Adrenal gland (tissue), 19 donors: ENCODE measurements at places on chromosomes 4 and X. TPM values are rescaled to one million over a fixed set of nuclear protein-coding genes. Genes with fewer than 3 reads are reported as not detected.

GPRASP3 gene
- total RNA-seq, result 4.0 TPM

MAML3 gene
- 9.5 TPM for total RNA-seq

MAGEB3 gene
- total RNA-seq, result not detected

KLHL13 gene
- total RNA-seq, result 7.8 TPM

SERPINA7 gene
- not detected for total RNA-seq

GABRQ gene
- 3.3 TPM for total RNA-seq

KLF8 gene
- total RNA-seq, result 6.6 TPM

C1GALT1C1 gene
- 57.7 TPM for total RNA-seq

DNA sequence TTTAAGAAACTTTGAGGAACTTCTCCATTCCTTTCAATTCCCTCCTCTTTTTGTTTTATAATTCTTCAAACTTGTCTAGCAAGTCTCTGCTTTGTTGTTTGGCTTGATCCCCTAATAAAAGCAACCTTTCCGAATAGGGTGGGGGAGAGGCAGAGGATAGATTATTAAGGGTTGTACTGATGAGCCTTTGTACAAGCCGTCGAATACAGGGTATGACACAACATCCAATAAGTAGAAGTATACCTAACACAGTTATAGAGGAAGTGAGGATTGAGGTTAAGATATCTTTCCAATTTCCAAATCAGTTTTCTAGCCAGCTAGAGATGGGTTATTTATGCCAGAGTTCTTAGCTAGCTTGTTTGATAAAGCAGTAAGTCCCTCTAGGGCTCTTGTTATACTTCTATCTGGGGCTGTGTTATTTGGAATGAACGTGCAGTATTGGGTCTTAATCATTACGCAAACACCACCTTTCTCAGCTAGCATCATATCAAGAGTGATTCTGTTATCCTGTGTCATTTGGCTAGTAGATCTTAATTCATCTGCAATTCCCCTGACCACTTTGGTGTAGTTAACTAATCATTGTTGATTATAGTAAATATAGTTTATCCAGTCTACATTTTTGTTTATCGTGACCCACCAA is 18.5 kb downstream of the METAP1 start:
- no peaks in the 10 kb centered on the region for H3K4me1 ChIP-seq
- DNase-seq, result no peak
- H3K27ac ChIP-seq, result no peak overlapping the region
- H3K27me3 ChIP-seq, result no peaks in the 10 kb centered on the region
- no peaks in the 10 kb centered on the region for H3K36me3 ChIP-seq

- DNase-seq, result no peak
- no peaks in the 10 kb centered on the region for H3K36me3 ChIP-seq
- no peak overlapping the region for H3K27ac ChIP-seq
Measured at GRCh38 chr4:188722911-188723310, 583.7 kb downstream of the TRIML1 start.

DNA sequence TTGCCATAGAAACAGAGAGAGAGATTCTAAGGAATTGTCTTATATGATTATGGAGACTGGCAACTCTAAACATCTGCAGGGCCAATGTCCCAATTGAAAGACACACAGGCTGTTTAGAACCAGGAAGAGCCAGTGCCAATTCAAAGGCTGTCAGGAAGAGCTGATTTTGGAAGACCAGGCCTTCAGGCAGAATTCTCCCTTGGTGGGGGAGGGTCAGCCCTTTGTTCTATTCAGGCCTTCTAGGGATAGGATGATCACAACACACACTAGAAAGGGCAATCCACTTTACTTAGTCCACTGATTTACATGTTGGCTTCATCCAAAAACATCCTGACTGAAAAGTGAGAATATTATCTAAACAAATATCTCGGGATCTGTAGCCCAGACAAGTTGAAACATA is 15.2 kb downstream of the C4orf46 start:
- H3K27ac ChIP-seq, result no peak overlapping the region
- H3K4me3 ChIP-seq, result no peak overlapping the region
- no peaks in the 10 kb centered on the region for H3K27me3 ChIP-seq
- H3K36me3 ChIP-seq, result no peaks in the 10 kb centered on the region
- no peak for DNase-seq

- H3K36me3 ChIP-seq, result no peaks in the 10 kb centered on the region
- no peak overlapping the region for H3K27ac ChIP-seq
Measured at GRCh38 chrX:103828529-103828928, 3.5 kb downstream of the RAB9B start.

GRCh38 chr4:148077581-148077980 is 345.7 kb downstream of the ARHGAP10 start:
- no peak overlapping the region for H3K27ac ChIP-seq
- DNase-seq, result no peak
- H3K4me1 ChIP-seq, result no peaks in the 10 kb centered on the region

- no peaks in the 10 kb centered on the region for H3K36me3 ChIP-seq
- no peaks in the 10 kb centered on the region for H3K4me1 ChIP-seq
- H3K27ac ChIP-seq, result no peak overlapping the region
- no peaks in the 10 kb centered on the region for H3K27me3 ChIP-seq
Measured at GRCh38 chr4:103424853-103425252, 226.7 kb upstream of the CENPE start.

DNA sequence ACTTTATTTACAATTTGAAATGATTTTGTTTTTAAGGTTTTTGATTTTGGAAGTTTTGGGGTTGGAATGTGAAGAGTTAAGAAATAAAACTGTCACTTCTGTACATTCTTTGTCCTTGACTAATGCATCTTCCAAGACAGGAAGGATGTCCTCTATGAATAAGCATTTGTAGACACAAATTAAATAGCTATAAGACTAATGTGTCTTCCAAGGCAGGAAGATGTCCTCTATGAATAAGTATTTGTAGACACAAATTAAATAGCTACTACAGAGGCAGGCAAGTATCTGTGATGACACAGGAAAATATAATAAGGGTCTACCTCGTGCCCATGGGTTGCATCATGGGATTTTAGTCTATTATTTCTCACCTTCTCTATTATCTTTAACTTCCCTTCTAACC is 14.5 kb downstream of the PRSS48 start:
- DNase-seq, result no peak
- H3K4me3 ChIP-seq, result no peak overlapping the region
- no peaks in the 10 kb centered on the region for H3K36me3 ChIP-seq

- H3K27me3 ChIP-seq, result no peaks in the 10 kb centered on the region
- no peak overlapping the region for H3K27ac ChIP-seq
- DNase-seq, result no peak
- H3K4me3 ChIP-seq, result no peak overlapping the region
Measured at GRCh38 chr4:121227341-121227792, 63.2 kb upstream of the TNIP3 start.

DNA sequence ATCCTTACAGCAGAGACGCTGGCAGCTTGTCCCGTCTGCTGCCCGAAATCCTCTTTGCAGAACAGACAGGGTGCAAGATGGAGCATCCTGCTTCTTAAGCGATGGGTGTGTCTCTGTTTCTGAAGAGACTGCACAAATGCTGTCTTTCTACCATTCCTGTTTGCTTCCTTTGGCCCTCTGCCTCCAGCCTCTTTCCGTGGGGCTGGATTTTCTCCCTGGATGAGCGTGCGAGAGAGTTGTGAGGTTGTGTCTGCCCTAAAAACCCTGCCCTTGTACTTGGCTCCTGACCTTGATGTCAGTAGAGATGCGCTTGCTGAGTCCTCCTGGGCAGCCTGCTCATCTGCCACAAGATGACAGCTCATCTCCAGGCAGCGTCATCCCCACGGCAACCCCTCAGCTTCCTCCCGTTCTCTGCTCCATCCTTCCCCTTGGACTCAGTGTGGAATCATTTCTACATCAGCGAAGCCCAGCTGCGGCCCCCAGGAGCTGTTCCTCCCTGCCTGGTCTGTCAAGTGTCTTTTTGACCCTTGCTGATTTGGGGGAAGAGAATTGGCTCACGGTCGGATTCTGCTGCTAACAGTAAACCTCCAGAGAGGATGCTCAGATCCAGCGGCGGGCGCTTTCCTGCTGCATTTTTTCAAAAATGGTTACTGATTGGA is 246.2 kb downstream of the ASMT start:
- H3K4me3 ChIP-seq, result no peak overlapping the region
- no peaks in the 10 kb centered on the region for H3K27me3 ChIP-seq
- H3K27ac ChIP-seq, result no peak overlapping the region
- DNase-seq, result no peak

DNA sequence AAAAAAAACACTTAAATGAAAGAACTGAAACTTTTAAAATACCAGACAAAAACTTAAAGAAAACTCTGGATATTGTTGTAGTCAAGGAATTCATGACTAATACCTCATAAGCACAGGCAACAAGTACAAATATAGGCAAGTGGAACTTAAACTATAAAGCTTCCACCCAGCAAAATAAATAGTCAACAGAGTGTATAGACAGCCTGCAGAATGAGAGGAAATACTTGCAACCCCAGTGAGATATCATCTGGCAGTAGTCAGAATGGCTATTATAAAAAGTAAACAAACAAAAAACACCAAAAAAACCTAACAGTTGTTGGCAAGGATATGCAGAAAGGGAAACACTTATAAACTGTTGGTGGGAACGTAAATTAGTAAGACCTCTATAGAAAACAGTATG is 9.6 kb upstream of the RPS6KA6 start:
- H3K36me3 ChIP-seq, result no peaks in the 10 kb centered on the region
- no peak for DNase-seq
- H3K27ac ChIP-seq, result no peak overlapping the region
- no peaks in the 10 kb centered on the region for H3K27me3 ChIP-seq
- H3K4me3 ChIP-seq, result no peak overlapping the region

DNA sequence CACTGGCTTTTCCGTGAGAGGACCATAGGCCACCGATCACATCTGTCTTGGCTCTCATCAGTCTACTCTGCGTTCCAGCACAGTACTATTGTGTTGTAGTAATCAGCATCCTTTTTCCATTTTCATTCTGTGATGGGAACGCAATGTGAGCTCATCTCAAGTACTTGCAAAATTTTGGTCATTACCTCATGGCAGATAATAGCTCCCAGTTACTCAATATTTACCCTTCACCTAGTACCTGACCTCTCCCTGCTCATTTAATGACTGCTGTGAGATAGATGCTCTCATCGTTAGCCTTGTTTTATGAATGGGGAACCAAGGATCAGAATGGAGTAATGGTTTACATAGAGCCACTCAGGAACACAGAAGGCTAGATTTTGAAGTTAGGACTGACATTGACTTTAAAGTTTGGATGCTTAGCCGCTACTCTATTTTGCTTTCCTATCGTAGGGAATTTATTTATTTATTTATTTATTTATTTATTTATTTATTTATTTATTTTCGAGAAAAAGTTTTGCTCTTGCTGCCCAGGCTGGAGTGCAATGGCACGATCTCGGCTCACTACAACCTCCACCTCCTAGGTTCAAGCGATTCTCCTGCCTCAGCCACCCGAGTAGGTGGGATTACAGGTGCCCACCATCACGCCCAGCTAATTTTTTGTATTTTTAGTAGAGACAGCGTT is 6.5 kb upstream of the GPR101 start:
- H3K27ac ChIP-seq, result no peak overlapping the region
- H3K27me3 ChIP-seq, result peaks cover 13% of the 10 kb centered on the region
- H3K36me3 ChIP-seq, result no peaks in the 10 kb centered on the region
- no peaks in the 10 kb centered on the region for H3K4me1 ChIP-seq
- no peak for DNase-seq
- no peak overlapping the region for H3K4me3 ChIP-seq

DNA sequence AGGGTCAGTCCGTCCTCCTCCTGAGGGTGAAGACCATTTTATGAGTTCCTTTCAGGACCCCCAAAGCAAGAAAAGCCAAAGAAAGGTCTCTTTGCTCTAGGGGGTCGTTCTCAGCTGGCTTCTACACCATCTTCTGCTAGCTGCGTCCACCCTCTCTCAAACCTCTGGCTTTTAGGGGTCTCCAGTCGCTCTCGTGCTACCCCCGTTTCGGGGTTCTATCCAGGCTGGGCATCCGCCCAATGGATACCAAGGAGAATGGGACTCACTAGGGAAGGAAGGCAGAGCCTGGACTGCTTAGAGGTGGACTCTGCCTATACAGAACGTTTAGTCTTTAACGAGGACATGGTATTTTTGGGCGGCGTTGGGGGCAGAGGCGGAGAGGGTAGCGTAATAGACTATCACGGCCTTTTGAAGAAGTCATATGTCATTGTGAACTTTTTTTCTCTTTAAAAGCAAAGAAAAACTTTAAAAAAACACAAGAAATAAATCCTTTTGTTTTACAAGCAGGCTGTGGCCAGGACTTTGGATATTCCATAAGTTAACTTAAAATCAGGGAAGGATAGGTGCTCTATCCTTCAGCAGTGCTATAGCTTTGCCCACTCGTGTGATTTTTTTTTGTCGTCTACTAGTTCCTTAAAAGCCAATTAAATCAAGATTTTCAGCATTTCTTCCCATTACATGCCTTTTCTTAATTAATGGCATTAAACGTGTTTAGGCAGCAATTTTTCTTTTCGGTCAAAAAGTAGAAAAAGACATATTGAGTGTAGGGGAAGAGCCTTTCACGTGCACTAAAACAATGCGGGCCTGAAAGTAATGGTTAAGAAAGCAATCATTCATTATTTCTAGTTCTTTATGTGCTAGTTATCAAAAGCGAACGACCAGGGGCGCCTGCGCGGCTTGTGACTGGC is 7.2 kb upstream of the PITX2 start:
- H3K27ac ChIP-seq, result no peak overlapping the region
- no peak overlapping the region for H3K4me3 ChIP-seq
- H3K27me3 ChIP-seq, result peaks cover 95% of the 10 kb centered on the region

DNA sequence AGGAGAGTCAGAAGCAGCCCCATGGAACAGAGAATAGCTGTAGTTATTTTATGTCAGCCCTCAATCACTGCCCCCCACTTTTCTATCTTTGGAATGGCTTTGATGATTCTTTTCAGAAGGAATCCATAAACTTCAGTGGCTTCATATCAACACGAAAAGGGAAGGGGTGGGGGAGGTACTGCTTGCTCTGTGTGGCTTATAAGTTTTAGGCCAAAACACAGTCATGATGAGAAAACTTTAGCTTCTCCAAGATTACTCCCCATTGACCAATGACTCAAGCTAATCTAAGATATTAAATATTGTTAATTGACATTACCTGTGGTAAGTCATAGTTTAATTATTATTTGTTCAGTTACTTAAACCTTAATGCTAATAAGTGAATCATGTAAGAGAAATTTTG is 669.6 kb upstream of the FAM241A start:
- H3K36me3 ChIP-seq, result no peaks in the 10 kb centered on the region
- no peak for DNase-seq
- no peak overlapping the region for H3K27ac ChIP-seq
- H3K4me1 ChIP-seq, result no peaks in the 10 kb centered on the region
- no peak overlapping the region for H3K4me3 ChIP-seq

- DNase-seq, result no peak
- H3K36me3 ChIP-seq, result no peaks in the 10 kb centered on the region
- no peak overlapping the region for H3K4me3 ChIP-seq
- H3K27ac ChIP-seq, result no peak overlapping the region
- H3K27me3 ChIP-seq, result no peaks in the 10 kb centered on the region
Measured at GRCh38 chr4:1582227-1582626, 101.9 kb downstream of the FAM53A start.

DNA sequence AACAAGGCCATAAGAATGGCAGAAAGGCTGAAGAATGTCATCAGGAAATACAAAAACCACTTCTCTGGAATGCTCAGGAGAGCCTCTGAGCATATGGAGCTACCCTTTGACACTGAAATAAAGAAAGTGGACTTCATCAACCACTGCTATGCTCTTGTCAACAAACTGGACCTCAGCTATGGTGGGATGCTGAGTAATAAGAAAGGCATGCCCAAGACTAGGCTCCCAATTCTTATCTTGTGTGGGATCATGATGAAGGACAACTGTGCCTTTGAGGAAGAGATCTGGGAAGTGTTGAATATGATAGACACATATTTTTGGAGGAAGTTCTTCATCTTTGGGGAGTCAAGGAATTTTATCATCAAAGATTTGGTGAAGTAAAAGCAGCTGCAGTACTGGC is 86.9 kb upstream of the MAGEB16 start:
- H3K27me3 ChIP-seq, result no peaks in the 10 kb centered on the region
- H3K36me3 ChIP-seq, result no peaks in the 10 kb centered on the region
- H3K4me1 ChIP-seq, result no peaks in the 10 kb centered on the region
